Cortex of kidney (tissue), 1 donor: ENCODE measurements at places on chromosomes 3 and 15.

GRCh38 chr3:171831936-171832335 is 11.2 kb upstream of the TMEM212 start:
- DNase-seq, result no peak

DNA sequence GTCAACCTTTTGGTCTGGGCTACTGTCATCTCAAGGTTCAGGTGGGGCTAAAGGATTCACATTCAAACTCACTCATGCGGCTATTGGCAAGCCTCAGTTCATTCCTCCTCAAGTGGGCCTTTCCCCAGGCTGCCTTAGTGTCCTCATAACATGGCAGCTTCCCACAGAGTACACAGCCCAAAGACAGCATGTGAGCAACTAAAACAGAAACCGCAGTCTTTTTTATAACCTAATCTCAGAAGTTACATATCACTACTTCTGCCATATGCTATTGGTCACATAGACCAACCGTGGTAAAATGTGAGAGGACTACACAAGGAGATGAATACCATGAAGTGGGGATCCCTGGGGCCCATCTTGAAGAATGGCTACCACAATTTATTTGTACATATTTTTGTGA is 4.5 kb upstream of the CEP70 start:
- DNase-seq, result no peak

DNA sequence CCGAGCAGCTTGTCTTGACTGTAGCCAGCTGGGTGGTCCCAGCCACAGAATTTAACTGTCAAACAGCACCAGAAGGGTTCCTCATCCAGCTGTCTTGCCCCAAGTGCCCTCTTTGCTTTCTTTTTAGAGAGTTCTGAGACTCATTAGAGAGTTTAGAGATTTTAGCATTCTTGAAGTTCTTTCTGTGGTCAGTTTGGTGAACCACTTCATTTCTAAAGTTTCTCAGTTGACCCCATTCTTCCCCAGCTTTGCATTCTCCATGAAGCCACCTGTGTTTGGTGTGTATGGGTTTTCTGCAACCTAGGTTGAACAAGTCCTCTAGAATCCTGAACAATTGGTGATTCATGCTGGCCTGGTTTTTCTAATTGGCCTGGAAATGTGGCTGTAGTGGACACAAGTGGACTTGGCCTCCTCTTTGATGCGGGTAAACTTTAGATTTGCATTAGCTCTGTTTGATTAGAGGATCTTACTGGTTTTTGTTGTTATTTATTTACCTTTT is 33.7 kb downstream of the FLNB start:
- no peak for DNase-seq

- no peak for DNase-seq
These were observed 5.4 kb downstream of the MGLL start for GRCh38 chr3:127816783-127817405.

- no peak for DNase-seq
These were observed 189.1 kb upstream of the KBTBD8 start for GRCh38 chr3:66808891-66809594.

GRCh38 chr15:78681281-78682003 is 40.4 kb upstream of the CHRNB4 start:
- DNase-seq, result no peak

- DNase-seq, result no peak
These were observed 618.5 kb downstream of the FGF12 start for GRCh38 chr3:192108820-192109219.

DNA sequence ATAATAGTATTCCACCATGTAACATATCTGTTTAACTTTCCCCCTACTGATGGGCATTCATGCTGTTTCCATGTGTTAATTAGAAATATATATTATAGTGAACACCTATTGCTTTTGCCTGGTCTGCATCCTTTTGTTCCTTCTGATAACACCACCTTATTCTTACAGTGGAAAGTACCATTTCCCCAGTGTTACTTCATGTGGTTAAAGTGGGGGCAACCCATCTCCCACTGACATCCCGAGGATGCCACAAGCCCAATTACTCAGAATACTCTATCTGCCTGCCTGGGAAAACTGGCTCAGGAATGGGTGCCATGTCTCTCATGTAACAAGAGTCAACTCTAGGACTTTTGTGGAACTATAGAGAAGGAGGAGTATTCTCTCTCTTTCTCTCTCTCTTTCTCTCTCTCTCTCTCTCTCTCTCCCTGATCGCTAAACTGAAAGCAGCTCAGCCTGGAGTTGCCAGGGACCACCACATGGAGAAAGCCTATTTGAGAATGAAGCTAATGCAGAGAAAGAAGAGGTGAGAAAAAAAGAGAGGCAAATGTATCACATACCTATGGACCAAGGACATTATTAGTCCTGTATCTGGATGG is 66.4 kb upstream of the PPIB start:
- no peak for DNase-seq

GRCh38 chr15:26087395-26087794 is 224.3 kb upstream of the ATP10A start:
- DNase-seq, result no peak

- DNase-seq, result no peak
These were observed 8.4 kb downstream of the COLQ start for GRCh38 chr3:15513116-15513515.

GRCh38 chr3:144497452-144497851 is 525.8 kb downstream of the DIPK2A start:
- no peak for DNase-seq

GRCh38 chr3:151477591-151478334 is 16.9 kb upstream of the IGSF10 start:
- no peak for DNase-seq

DNA sequence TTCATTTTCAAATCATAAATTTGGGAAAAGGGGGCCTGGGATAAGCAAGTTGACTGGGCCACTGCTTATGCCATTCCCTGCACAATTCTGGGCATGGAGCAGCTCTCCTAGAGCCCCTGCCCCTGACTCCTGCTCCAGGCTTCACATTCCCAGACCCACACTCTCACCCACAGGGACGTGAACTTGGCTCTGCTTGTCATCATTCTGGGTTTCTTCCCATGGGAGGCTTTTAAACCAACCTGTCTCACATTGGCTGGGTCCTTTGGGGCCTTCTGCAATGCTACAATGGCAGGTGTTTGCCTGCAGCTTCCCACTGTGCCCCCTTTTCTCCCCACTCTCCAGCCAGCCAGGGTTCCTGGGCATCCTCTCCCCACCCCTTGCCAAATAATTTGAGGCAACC is 49.1 kb downstream of the CYP19A1 start:
- no peak for DNase-seq

DNA sequence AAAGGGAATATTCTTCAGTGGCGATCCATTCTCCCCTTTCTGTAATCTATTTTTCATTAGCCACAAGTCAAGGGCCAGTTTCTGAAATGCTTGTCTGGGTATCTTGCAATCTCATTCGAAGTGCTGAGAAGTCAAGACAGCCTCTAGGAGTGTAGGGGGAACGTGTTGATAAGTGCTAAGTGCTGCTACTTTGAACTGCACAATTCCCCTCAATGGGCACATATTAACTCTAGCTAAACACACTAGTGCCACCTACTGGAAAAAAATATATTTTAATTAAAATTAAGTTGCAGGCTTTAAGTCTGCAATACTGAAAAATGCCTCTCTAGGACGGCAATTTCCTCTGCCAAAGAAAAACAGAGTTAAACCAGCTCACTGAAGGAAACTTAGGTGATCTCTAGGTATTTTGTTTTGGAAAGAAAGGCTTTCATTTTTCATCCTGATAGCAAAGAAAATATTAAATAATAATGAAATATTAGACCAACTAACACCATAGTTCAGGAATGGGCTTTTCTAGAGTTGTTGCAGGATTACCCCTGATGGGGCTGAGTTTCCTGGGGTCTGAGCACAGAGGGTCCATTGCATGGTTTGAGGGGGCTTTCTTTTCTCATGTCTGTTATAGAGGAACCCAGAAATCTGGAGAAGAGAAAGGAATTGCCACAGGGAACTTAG is 181.9 kb upstream of the KBTBD8 start:
- DNase-seq, result no peak

GRCh38 chr15:80667936-80668335 is 27.2 kb upstream of the ABHD17C start:
- DNase-seq, result no peak

- DNase-seq, result no peak
These were observed 12.1 kb upstream of the CLPX start for GRCh38 chr15:65197337-65197645.

- DNase-seq, result no peak
These were observed 838.5 kb downstream of the TUSC7 start for GRCh38 chr3:117547956-117548550.
